ENCODE measurements at places on chromosomes 13 and 19.

DNA sequence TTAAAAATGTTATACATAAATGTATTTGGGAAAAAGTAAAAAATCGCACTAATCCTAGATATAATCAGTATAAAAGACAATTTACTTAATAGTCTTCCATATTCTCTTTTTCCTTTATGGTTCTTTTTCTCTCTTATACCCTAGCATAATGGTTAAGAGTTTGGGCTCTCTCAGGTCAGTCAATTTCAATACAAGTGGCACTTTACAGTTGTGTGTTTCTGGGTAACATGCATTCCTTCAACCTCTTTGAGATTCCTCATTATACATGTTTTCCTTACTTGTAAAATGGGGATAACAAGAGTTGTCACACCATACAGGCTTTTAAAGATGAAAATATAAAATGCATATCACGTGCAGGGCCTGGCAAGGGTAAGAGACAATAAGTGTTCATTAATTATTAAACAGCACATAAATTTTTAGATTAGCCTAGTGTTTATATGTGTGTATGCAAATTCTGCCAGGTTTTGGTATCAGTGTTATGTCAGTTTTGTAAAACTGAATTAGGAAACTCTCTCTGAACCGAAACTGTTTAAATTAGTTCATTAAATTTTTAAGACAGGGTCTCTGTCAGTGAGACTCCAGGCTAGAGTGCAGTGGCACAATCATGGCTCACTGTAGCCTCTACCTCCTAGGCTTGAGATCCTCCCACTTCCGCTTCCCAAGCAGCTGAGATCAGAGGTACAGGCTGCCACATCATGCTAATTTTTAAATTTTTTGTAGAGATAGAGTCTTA lies 49.8 kb downstream of the ELF1 start:
- DNase-seq = no peak

GRCh38 chr13:105774739-105775460 lies 760.6 kb downstream of the EFNB2 start:
- DNase-seq = peak; percentile 9

- DNase-seq = no peak
Measured at GRCh38 chr19:52935434-52935833, 12.2 kb upstream of the ZNF888 start.

DNA sequence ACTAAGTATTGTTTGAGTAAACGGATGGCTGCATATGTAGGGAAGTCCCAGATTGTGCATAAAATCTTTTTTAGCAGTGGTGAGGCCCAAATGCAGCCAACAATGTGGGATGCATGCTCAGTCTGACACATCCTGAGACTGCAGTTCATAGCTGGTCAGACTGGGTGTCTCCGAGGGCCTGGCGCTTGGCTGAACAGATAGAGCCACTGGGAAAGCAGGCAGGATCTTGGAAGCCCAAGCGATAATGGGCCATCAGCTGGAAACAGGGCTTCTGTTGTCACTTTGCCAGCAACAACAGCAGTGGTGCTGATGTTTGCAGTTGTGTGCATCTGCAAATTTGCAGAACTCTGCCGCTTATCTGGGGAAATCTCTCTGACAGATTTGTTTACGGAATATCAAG lies 36.1 kb downstream of the MTUS2 start:
- DNase-seq = peak; percentile 17

- peak; percentile 70 for DNase-seq
Measured at GRCh38 chr19:33797802-33798671, 1.4 kb downstream of the KCTD15 start.
